ENCODE measurements at places on chromosomes 1 and 21.

- DNase-seq: no peak
Observed at GRCh38 chr1:89604414-89604735, 28.5 kb upstream of the LRRC8C start.

DNA sequence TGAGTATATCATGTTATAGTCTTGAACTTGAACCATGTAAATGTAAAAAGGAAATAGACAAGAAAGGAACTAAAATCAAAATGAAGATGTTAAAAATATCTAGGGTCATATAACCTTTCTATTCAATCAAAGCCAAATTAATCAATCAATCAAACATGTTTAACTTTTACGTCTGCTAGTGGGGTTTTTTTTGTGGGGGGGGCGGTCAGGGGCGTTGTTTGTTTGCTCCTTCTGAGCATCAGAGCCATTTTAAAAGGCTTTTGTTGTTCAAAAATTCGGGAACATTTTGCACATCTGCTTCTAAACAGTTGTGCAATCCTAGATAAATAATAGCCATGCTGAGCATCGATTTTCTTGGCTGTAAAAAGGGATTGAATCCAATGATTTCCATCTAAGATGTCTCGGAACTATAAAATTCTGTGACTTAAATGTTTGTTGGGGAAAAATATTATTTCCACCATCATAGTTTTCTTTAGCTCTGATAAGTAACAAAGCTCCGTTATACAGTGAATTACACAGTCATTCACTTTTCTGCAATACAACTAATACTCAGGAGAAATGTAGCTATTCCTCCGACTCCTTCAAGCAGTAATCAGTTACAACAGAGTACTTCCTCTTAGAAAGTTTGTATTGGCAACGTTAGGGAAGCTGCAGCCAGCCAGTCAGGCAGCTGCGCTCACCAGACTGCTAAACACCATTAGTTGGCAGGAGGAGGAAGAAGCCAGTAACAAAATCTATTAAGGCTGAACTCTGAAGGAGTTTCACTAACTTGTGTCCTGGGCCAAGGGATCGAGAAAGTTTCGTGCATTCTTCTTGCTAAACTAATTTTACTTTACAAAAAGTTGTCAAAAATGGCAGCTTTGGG is 2.2 kb downstream of the SPATA6 start:
- peak; percentile 49 for DNase-seq

DNA sequence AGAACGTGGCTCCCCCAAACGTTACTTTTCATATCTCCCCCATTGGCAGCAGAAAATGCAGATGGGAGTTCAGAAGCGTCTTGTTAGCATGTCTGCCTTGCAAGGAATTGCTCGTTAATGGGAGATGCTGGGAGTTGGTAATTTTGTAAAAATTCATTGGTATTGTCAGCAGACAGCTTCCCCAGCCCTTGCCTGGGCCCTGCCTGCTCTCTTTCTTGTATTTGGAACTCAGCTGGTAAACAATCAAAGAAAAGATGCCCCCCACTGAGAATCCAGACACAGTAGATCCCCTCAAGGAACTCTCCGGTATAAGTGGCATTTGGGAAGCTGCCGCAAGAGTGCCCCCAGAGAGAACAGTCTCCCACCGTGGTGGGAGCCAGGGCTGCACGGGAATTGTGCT is 94.4 kb upstream of the IGSF21 start:
- no peak for DNase-seq

DNA sequence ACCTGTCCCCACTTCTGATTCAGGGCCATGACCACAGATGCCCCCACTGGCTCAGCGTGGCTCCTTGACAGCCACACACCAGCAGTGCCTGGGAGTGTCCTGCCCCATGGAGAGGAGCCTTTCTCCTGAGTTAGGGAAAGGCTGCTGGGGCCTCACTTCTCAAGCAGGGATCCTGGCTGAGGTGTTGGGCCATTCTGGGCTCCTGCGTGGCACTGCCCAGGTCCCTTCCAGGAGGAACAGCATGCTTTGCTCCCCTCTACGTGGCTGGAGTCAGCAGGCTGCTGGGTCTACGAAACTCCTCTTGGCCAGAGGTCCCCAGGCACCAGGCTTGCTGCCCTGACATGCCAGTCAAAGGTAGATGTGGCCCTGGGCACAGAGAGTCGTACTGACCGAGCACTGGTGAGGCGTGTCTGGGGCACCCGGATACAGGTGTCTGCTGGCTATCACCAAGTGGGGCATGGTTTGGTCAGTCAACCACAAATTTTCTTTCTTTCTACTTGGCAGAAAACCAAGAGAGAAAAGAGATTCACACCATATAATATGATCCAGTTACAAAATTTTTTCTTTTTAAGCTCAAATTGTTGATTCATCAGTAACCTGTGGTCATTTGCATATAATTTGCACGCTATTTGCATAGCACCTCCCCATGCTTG is 4.1 kb downstream of the ADORA1 start:
- no peak for DNase-seq

GRCh38 chr1:234253732-234254131 is 119.5 kb upstream of the COA6 start:
- DNase-seq: no peak

GRCh38 chr1:176119549-176119948 is 87.5 kb downstream of the COP1 start:
- peak; percentile 10 for DNase-seq

- DNase-seq: no peak
Observed at GRCh38 chr1:9701665-9702064, 50.1 kb downstream of the PIK3CD start.

DNA sequence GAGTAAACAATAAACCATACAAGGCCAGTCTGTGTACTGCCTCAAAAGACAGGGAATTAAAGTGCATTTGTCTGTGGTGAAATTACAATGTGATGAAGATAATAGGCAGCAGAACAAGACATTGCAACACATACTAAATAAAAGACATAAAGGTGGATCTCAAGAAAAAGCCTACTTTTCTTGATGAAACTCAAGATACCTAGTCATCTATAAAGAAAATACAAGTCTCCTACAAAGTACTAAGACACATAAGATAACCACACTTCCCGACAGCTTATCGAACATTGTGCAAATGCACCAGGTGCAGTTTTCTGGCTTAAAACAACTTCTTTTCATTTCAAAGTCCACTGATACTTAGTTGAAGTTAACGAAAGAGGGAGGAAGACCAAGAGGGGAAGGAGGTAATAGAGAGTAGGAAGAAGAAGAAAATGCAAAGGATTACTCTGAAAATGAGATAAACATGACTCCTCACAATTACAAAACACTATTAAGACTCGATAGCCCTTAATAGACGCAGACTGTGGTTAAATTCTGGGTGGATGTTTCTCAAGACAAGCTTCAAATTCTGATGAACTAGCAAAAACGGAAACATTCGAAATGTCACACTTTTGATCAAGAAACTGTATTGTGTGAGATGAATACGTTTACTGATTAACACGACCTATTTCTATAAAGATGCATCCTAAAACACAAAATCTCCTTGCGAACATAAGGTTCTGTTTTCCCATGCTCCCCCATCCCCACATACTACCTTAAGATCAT is 2.0 kb downstream of the HNRNPR start:
- DNase-seq: no peak

GRCh38 chr21:38175306-38175705 is 81.5 kb upstream of the KCNJ15 start:
- peak; percentile 16 for DNase-seq

DNA sequence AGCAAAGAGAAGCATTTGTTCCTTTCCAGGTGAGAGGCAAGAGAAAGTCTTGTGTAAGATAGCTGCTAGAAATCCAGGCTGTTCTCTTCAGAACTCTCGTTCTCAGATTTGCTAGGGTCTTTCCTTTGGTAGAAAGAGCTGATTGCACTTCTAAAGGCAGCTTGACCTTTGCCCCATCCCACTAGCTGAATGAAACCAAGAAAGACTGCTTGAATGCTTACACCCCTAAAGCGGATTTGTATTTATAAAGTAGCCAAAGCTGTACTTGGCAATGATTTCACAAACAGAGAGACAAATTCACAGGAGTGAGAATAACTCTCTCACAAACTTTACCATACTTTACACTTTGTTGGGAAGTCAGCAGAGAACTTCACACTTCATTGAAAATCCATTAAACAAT is 424.1 kb downstream of the TTLL7 start:
- DNase-seq: no peak

- no peak for DNase-seq
Observed at GRCh38 chr1:59698386-59698785, 116.4 kb upstream of the HOOK1 start.

DNA sequence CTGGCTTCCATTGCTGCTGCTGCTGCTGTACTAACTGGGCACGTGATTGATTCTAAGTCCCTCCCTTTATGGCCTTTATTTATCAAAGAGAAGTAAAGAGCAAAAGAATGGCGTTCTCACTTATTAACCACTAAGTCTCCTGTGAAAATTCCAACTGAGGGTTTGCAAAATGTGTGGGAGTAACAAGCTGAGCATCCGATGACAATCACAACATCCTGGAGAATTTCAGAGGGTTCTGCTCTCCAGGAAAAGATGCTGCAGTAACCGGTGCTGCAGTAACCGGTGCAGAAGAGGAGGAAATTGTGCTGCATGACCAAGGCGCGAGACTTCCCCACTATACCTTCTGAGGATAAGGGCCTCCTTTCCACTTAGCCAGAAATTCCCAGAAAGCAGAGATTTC is 12.7 kb upstream of the MX2 start:
- no peak for DNase-seq

GRCh38 chr1:14552246-14552965 is 46.1 kb upstream of the KAZN start:
- no peak for DNase-seq

- peak; percentile 91 for DNase-seq
Observed at GRCh38 chr1:234730770-234731568, 121.0 kb upstream of the IRF2BP2 start.

DNA sequence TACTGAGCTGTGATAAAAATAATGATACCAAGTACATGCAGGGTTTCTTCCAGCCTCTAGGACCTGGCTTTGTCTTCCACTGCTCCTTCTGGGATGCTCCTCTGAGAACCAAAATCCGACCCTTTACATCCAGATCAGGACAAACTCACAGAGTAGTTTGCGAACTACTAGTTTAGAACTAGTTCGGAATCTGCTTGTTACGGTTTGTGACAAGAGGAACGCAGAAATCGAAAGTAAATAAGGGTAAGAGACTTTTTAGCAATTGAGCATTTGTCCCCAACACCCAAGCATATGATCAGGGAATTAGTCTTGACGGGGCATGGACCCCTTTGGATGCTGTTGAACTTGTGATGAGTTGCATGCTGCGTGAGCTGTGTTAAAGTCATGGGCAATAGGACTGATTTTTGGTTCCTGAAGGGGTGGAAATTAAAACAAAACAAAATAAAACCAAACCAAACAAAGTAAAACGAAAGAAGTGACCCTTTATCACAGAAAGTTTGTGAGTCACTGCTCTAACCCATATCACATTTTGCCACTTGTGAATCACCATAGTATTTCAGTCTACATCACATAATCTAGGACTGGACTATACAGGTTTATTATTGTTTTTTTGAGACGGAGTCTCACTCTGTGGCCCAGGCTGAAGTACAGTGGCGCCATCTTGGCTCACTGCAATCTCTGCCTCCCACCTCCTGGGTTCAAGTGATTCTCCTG is 35.7 kb upstream of the ERRFI1 start:
- peak; percentile 61 for DNase-seq

Data from fibroblast of skin of right biceps (primary cell).